ENCODE measurements at places on chromosomes 3 and 15.

- no peak for DNase-seq
Measured at GRCh38 chr3:81740731-81741130, 20.7 kb downstream of the GBE1 start.

GRCh38 chr3:148790370-148790769 lies 37.2 kb upstream of the CPB1 start:
- no peak for DNase-seq

- DNase-seq = peak; percentile 73
Measured at GRCh38 chr3:189967254-189967865, 153.3 kb downstream of the P3H2 start.

- no peak for DNase-seq
Measured at GRCh38 chr3:148901987-148902791, 37.1 kb downstream of the CPA3 start.

- DNase-seq = no peak
Measured at GRCh38 chr15:59200560-59200959, 6.1 kb upstream of the LDHAL6B start.

- DNase-seq = no peak
Measured at GRCh38 chr15:75867449-75867848, 24.2 kb downstream of the UBE2Q2 start.

DNA sequence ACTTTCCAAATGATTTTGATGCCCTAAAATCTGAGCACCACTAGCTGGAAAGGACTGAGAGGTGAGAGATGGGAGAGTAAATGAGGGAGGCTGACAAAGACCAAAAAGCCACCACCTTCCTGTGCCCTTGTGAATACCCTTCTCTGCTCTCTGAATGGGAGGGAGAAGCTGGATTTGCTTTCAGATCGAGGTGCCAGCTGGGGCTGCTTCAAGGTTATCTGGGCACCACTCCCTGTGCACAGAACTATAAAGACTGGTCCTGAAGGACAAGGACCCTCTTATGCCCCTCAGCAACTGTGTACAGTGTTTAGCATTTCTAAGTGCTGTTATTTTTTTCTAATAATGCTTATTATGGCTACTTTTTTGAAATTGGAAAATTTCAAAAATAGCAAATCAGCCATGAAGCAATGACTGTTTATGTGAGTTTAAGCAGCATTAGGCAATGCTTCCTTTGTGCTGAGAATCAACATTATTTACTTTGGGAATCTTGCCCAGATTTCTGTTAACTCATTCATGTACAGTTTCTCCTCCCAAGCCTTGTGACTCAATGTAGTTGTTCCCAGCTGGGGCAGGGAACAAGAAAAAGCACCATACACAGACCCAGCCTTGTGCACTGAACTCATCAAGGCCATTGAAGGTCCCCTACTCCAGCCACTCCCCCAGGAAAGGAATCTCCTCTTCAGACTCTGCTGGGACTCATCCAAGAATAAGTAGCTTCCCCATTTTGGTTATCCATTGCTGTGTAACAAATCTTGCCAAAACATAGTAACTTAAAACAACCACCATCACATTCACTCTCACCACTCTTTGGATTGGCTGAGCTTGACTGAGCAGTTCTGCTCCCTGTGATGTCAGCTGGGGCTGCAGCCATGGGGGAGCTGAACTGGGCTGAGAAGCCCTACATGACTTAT lies 37.3 kb upstream of the CDV3 start:
- no peak for DNase-seq

DNA sequence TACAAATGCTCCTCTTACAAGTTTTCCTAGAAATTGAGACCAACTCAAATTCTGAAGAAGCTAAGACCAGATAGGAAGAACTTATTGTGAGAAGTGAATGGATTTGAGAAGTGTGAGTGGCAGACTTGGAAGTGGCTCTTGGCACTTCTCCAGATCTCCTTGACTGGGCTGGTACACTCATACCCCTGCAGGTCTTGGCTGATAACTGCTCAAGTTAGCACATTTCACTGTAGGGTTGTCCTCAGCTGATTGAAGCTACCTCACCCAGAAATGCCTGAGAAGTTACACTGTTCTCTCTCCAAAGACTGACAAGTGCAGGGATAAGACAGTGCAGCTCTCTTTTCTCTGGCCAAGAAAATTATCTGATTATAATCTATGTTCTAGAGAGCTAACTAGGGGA lies 16.5 kb upstream of the CLDN1 start:
- no peak for DNase-seq

GRCh38 chr15:61835496-61836106 lies 224.6 kb downstream of the VPS13C start:
- peak; percentile 59 for DNase-seq

DNA sequence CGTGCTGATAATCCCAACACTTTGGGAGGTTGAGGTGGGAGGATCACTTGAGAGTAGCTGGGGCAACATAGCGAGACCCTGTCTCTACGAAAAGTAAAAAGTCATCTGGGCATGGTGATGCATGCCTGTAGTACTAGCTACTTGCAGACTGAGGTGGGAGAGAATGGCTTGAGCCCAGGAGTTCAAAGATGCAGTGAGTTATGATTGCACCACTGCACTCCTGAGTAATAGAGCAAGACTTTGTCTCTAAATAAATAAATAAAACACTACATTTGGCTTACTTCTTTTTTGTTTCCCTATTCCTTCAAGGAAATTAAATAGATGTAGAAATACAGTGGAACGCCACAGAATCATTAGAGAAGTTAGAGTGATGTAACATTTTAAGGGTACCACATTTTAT lies 20.1 kb upstream of the LDHAL6B start:
- DNase-seq = no peak

DNA sequence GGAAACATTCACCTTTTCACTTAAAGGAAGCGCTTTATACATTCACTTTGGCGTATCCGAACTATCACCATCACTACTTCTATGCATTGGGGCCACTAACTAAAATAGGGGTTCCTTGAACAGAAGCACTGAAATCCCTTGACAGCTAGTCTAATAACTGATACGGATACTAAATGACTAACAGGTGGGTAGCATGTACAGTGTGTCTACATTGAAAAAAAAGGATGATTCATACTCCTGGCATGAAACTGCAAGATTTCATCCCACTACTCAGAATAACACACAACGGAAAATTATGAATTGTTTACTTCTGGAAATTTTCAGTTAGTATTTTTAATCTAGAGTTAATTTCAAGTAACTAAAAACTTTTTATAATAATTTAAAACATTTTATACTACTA lies 96.7 kb downstream of the SMARCC1 start:
- no peak for DNase-seq

- no peak for DNase-seq
Measured at GRCh38 chr15:64344651-64345294, 11.2 kb downstream of the CSNK1G1 start.

DNA sequence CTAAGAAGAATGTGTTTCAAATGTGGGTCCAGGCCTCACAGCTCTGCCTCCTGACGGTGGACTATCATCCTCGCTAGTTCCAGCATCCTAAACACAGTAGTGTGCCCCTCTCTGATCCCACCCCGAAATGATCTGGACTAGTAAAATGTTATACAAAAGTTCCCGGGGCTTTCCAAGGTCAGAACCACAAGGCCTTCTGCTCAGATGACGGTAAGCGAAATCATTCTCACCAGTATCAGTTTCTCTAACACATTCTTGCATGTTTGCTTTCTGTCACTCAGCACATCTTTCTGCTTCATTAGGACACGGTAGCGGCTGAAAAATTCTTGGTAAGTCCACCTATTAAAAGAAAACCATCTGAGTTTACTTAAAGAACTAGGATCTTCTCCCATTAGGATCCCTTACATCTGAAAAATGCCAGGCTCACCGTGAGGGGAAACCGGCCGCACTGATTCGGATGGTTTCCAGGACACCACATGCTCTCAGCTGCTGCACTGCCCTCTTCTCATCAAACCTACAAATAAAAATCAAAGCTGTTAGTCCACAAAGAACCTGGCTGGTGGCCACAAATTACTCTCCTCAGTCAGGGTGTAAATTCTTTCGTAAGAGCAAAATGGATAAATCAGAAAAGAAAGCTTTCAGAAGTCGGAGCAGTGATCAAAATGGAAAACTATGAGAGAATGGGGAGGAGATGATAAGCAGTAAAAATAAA lies 83.9 kb upstream of the MYO5C start:
- DNase-seq = no peak

GRCh38 chr3:99875929-99876841 lies 58.5 kb downstream of the CMSS1 start:
- DNase-seq = no peak

DNA sequence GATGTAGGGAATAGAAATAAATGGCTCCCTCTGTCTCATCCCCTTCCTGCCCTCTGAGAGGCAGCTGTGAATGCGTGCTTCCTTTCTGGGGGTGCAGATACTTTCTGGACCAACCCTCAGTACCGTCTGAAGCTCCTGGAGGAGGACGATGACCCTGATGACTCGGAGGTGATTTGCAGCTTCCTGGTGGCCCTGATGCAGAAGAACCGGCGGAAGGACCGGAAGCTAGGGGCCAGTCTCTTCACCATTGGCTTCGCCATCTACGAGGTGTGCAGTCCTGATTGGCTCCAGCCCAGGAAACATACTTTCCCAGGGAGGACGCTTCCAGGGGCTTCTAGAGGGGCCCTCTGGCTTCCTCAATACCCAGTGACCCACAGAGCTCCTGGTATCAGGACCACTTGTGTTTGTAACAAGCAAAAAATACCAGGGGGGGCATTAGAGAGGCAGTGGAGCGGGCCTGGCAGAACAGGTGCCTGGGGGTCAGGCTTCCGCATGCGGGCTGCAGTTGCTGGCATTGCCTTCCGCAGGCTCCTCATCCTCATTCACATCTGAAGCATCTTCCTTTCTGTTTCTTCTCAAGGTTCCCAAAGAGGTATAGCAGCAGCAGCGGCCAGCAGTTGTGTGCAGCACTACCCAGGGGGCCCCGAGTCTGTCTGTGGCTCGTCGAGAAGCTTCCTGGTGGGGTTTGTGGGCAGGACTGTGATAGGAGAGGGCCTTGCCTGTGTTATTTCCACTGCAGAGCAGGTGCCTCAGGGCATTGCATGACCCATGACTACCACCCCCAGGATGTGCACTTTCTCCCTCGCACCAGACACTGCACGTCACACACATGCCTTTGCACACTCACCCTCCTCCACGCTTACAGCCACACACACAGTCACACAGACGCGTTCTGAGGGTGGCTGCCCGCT lies 42.5 kb downstream of the CAPN3 start:
- no peak for DNase-seq

GRCh38 chr3:10173095-10173925 lies 8.6 kb downstream of the IRAK2 start:
- no peak for DNase-seq

DNA sequence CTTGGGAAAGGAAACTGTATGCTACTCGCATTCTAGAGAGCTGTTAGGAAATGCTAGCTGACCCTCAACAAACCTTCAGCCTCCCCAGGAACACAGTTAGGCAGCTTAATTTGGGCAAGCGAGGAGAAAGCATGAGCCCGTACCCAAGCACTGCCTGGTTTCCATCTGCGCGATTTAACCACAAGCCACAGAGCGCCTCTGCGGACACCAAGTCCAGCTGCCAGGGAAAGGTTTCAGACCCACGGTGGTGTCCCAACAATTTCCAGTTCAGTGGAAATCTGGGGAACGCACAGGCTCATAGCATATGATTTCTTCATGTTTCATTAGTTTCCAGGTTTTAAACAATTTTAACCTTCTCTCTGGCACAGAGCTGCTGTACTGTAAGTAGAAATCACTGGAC lies 617.6 kb downstream of the FHIT start:
- no peak for DNase-seq

GRCh38 chr3:69747511-69748258 lies 8.4 kb downstream of the MITF start:
- no peak for DNase-seq

DNA sequence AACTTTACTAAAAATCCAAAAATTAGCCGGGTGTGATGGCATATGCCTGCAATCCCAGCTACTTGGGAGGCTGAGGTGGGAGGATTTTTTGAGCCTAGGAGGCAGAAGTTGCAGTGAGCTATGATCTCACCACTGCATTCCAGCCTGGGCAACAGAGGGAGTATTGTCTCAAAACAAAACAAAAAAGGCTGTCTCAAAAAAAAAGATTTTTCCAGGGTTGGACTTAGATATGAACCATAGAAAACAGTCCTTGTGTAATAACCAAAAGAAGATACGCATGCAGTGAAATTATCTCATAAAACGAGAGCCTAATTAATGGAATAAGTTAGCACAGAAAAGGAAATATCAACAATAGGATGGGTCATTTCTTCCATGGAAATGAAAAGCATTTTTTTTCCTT lies 320.4 kb upstream of the RASGRP1 start:
- DNase-seq = no peak

- DNase-seq = no peak
Measured at GRCh38 chr3:138600100-138600745, 6.2 kb upstream of the CEP70 start.

DNA sequence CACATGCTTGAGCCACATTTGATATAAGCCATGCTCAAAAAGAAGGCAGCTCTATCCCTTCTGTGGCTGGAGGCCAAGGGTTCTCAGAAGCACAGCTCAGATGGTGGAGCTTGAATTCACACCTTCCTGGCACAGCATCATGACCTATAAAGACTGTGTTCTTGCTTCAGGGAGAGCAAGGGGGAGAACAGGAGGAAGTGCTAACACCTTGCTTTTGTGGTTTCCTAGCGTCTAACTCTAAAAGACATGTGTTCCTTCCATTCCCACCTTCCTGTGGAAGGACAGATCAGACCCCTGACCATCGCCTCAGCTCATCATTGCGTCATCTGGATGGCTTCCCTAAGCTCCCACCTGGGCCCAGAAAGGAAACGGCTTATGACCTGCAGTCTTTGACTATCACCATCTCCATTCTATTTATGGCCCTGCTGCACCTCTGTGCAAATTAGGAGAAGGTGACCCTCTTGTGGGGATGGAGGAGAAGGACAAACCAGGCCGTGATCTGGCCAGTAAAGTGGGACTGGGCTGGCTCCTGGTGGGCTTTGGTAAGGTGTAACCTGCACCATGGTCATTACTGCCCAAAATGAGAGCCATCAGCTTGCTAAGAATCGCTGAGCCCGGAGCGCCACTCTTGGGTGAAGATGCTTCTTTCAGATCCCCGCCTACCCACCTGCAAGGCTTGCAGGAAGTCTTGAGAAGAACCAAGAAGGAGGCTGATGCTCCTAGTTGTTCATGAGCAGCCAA lies 128.5 kb downstream of the SERPINI1 start:
- no peak for DNase-seq

- DNase-seq = peak; percentile 69
Measured at GRCh38 chr15:65318870-65319356, 14.4 kb downstream of the RNU5B-1 start.

GRCh38 chr15:29428925-29429573 lies 159.4 kb upstream of the NSMCE3 start:
- no peak for DNase-seq

Measured in NCI-H345 (cell line).